NCI-H510A treated with DMSO at 0.1 percent for 48 hours (cell line): ENCODE measurements at places on chromosomes 5 and 9.

DNA sequence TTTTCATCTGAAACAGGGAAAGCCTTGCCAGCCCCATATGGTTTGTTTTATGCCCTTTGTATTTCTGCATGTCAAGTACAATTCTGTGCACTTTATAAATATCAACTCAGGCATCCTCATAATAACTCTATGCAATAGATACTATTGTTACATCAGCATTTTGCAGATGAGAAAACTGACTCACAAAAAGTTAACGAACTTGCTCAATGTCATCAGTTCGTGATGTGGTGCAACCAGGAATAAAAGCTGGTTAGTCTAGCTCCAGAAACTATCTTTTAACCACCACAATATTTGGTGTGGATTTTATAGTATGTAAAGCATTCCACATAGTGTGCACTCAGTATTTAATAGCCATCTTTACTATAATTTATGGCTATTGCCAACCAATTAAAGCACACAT is 134.9 kb downstream of the MRPS30 start:
- DNase-seq = no peak

DNA sequence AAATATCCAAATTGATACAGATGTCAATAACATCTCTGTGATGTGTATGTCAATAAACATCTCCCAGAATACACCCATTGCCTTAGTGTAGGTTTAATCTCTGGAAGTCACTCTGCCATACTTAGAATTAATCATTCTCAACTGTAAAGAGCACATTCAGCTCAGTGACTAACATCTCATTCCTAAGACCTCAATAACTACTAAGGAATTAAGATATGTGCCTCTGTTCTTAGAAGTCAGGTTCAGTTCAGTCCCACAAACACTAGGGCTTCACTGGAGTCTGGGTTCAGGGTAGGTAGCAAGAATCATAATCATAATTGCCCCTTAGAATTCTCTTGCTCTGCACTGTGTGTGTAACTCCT is 31.7 kb downstream of the UGCG start:
- no peak for DNase-seq

DNA sequence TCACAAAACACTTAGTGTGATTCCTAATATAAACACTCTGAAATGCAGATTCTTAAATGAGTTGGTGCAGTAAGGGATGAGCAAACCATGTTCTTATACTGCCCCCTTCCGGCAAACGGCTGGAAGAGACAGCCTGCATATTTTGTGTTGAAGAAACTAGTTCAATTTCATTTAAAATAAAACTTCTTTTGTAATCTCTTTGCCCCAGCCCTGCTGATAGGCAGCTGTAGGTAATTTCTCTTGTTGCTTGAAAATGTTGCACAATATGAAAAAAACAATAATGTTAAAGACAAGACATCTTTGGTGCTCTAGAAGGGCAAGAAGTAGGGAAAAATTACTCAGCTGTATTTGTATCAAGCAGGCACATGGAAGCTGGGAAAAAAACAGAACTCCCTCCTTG is 89.7 kb upstream of the CCNG1 start:
- peak; percentile 0 for DNase-seq

DNA sequence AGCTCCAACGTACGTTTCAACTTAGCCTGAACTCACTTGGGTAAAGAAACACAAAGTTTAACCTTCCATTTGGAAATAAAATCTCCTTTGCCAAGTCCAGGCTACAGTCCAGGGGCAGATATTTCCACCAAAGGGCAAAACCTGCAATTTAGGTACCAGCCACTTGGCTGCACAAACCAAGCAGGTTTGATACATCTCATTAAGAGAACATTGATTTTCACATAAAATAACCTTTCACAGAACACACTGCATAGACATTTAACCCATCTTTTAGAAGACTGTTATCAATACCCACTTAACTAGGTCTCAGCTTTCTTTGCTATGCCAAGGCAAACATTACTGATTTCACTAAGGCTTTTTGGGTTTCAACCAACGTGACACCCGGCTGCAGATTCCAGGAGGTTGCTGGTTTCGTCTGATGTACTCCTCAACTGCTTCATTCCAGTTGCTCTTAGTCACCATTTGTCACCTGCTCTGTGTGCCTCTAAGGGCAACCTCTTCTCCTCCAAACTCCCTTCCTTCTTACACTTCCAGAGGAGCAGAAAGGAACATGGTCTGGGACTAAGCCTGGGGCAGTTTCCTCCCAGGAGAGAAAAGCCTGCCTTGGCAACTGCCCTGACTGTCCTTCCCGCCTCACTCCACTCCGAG is 67.1 kb downstream of the EPB41L4B start:
- DNase-seq = peak; percentile 6

DNA sequence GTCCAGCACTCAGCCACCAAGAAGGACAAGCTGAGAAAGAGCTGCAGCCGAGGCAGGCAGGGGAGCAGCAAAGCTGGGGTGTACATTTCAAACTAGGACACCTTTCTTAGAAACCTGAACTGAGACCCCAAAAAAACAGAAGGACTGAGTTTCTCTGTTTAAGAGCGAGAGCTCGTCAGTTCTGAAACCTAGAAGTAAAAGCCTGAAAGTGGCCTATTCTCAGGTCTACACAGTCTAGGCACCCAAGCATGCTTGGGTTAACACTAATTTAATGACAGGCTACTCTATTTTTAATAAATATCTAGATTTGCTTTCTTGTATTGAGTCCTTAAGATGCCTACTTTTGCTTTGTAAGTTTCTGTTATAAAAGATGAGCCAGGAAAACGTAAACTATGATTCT is 49.0 kb upstream of the TLE4 start:
- no peak for DNase-seq

DNA sequence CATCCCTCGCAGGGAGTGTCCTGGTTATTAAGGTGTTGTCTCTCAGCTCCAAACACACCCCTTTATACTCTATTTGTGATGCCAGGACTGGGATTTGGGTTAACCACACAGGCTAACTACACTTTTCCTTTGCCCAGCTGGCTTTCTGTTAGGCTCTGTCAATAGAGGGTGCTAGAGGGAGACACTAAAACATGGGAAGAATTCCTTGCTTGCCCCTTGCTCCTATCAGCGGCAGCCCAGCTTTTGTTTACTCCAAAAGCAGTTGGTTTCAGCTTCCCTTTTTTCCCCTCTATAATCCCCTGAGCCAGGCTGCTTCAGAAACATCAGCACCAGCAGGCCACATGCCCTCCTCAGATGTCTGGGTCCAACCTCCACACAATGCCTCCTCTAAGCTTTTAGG is 297.1 kb downstream of the KCTD16 start:
- DNase-seq = peak; percentile 35

DNA sequence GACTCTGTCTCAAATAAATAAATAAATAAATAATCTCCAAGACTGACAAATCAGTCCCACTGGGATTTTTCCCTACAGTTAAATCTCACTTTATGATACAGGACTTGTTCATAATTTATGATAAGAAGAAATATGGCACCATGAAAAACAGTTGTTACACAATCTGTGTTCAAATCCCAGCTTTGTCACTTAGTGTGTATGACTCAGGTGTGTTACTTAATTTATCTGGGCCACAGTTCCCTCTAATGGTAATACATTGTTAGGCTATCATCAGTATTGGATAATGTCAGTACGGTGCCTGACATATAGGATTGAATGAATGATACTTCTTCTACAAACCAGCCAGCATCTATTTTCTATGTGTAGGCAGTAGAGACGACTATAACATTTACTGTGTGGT is 23.1 kb downstream of the SLC36A3 start:
- DNase-seq = no peak

- DNase-seq = no peak
Observed at GRCh38 chr5:92513067-92513466, 1068.0 kb downstream of the NR2F1-AS1 start.

DNA sequence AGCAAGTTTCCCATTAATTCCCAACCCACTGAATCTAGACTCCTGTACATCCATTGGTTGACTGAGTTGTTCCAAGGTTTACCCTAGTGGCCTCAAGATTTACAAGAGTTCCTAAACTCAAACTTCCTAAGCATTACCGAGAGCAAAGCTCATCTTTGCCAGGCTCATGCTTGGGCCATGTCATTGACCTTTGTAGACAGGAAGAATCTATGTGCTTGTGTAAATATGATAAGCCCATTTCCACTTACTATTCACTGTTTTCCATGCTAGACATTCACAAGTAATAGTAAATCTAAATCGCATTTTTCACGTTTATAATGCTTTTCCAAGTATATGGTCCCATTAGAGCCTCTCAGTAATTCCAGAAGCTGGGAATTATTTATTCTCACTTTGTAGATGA is 534.5 kb upstream of the CLINT1 start:
- DNase-seq = no peak

DNA sequence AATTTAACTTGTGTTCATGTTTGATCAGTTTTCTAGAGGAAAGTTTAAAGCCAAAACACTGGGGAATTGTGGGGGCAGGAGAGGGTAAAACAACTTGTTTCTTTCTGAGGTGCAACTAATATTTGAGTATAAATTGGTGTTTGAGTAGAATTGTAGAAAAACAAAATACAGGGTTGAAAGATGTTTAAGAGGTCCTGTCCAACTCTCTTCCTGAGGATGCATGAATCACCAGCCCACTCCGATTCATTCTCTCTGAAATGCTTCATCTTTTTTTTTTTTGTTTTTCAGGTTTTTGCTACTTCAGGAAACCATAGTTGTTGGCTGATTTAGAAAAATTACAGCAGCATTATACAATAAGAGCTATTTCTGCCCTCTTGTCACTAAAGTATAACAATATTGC is 42.4 kb upstream of the TMC1 start:
- DNase-seq = no peak

DNA sequence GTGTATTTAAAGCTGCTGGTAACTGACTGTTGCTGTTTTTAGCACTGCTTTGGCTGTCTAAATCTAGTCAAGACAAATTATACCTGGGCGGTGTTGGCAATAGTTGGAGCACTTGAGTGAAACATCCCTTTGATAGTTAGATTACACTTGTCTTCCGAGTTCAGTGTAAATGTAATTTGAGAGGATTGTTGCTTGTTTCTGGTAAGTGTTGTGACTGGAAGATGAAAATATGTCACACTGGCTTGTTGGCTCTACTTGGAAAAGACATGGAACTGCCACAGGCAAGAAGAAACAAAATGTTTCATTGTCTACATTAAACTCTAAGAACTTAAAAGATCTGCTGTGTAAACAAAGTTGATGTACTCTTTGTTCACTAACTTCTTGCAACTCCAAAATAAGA is 49.2 kb upstream of the PTPRD start:
- DNase-seq = peak; percentile 5

DNA sequence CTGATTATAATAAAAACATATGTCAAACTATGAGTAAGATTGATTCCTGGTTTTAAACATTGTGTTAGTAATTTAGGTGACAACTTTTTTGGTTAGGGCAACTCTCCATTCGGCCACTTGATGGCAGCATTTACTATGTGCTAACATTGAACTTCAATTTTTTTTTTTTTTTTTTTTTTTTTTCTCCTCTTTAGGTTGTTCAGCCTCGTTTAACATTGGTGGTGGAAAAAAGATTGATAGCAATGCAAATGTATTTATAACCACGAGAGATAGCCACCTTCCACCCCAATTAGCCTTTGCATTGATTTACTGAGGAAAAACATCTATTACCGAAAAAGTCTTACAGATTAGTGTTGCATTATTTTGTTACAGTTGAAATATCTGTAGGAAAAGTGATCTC is 159.1 kb downstream of the CSNK1G3 start:
- DNase-seq = peak; percentile 48

- DNase-seq = no peak
Observed at GRCh38 chr9:120856700-120857099, 14.0 kb upstream of the PSMD5 start.

DNA sequence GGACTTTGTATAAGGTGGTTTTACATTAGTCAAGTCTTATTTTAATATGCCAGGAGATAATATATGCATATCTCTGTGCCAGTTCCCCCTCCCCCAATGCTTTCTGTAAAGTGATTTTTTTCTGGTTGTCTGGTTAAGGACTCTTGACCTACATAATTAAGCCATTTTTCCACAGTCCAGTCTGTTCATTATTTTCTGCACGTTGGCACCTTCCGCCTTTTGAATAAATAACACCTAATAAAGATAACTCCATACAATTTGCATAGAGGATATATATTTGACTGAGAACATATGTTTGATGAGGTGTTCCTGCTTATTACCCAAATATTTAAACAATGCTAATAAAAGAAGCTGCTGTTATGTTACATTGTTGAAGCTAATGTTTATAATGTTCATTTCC is 320.9 kb downstream of the DMAC1 start:
- no peak for DNase-seq

- DNase-seq = no peak
Observed at GRCh38 chr5:35461530-35461929, 156.1 kb upstream of the SPEF2 start.

DNA sequence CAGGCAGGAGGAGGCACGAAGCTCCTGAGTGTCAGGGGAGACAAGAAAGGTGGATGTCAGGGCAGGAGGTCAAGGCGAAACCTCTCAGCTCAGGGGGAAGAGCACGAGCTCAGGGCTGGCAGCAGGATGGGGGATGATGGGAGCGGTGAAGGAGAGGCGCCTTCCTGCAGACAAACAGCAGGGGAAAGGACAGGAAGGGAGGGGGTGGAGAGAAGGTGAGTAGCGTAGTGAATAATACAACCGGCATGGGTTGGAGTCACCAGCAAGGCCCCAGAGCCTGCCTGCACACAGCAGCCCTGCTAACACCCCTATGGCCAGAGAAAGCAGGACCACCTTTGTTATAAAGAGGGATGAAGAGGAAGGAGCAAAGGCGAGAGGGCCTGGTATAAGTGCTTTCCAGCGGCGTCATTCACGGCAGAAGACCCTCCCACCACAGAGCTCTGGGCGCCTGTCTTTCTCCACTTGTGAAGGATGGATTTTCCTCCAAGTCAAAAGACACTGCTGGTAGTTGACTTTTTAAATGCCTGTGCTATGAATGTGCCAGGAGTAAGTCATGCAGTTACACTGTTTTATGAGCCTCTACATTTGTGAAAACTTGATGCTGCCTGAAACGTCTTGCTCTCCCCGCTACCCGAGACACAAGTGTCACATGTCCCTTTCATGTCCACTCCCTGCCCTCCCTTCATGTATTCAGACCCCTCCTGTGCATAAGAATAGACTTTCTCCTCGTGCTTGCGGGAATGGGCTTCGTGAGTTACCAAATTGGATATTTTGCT is 84.8 kb upstream of the IRX1 start:
- no peak for DNase-seq
